ENCODE measurements at places on chromosomes 7 and 10.

DNA sequence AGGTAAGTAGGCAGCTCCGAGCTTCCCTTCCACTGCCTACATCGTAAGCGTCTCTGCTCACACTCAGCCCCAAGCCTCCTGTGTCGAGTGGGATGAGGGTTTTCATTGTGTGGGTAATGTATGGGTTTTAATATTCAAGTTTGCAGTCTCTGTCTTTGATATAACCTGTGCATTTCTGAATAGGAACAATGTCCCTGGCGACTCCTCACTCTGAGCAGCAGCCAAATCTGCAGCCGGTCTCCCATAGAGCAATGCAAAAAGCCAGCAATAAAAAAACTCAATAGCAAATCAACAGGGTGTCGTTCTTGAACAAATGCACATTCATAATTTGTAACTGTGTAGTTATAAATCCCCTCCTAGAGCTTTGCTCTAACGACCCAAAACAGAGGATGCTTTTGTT lies 33.4 kb downstream of the PPP1R17 start:
- DNase-seq: no peak

- DNase-seq: no peak
Observed at GRCh38 chr7:70763961-70764691, 367.8 kb upstream of the GALNT17 start.

GRCh38 chr7:53100091-53100490 lies 64.7 kb downstream of the POM121L12 start:
- DNase-seq: no peak

- DNase-seq: no peak
Observed at GRCh38 chr7:41916450-41916927, 213.6 kb upstream of the INHBA start.

- DNase-seq: no peak
Observed at GRCh38 chr7:13333371-13333770, 645.9 kb downstream of the ARL4A start.

DNA sequence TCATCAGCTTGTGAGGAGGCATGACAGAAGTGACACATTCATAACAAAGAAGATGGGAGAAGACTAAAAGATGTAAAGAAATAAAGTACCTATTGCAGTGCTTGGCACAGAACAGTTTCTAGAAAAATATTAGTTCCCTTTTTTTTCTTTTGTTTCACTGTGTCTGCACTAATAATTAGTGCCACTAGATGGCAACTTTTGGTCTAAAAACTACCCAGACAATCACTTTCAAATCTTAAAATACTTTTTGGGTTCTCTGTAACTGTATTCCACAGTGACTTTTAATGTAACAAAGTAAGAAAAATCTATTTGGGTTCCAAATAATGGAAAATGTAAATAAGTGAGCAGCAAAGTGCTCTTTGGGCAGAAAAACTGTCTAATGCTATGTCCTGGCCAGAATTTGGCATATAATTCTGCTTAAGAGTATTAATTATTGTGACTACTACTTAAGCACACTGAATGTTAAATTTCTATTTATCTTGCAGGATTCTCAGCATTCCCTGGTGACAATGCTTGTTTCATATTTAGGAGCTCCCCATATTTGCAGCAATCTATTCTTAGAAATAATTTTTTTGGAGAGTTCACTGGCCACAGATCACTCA lies 134.8 kb upstream of the KIF5B start:
- DNase-seq: no peak

DNA sequence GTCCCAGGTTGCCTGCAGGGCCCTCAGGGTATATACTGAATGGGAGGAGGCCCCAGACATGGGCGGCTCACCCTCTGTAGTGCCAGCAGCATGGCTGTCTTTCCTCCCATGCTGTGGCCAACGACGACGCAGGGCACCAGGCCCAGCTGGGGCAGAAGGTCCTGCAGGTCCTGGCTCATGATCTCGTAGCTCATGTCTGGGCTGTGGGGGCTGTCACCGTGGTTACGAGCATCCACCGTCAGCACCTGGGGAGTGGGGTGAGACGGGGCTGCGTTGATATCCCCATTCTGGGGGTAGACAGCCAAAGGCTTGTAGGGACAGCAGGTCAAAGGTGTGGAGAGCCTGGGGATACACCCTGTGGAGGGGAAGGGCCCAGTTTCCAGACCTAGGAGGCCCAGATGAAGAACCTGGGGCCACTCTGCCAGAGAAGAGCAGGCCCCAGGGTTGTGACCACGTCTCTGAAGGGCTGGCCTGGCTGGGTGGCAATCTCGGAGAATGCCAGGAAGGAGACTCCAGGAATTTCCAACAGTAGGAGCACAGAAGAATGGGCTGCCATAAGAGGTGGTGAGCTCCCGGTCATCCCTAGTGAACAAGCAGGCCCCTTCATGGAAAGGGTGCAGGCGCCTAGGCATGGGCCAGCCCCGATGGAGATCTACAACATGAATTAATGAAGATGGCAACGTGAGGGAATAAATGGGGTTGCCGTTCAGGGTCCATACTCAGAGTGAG lies 947 bp downstream of the ABHD11 start:
- no peak for DNase-seq

GRCh38 chr10:70344144-70344543 lies 38.3 kb downstream of the LRRC20 start:
- DNase-seq: no peak

- DNase-seq: no peak
Observed at GRCh38 chr7:104275900-104276299, 52.5 kb upstream of the LHFPL3 start.

DNA sequence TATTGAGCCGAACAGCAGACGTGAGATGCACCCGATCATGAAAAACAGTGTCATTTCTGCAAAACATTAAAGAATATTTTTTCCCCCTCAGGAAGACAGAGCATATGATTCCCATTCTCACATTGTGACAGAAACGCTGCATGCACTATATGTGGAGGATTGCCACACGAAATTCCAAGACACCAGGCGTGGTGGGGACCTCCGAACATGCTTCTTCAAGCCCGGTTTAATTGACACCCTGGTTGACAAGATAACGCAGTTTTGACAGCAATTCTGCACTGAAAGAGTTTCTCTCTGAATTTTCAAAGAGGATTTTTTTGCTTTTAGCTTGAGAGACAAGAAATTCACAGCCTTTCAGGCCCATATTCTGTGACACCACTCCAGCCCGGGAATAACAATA lies 442.8 kb upstream of the NRP1 start:
- DNase-seq: no peak

DNA sequence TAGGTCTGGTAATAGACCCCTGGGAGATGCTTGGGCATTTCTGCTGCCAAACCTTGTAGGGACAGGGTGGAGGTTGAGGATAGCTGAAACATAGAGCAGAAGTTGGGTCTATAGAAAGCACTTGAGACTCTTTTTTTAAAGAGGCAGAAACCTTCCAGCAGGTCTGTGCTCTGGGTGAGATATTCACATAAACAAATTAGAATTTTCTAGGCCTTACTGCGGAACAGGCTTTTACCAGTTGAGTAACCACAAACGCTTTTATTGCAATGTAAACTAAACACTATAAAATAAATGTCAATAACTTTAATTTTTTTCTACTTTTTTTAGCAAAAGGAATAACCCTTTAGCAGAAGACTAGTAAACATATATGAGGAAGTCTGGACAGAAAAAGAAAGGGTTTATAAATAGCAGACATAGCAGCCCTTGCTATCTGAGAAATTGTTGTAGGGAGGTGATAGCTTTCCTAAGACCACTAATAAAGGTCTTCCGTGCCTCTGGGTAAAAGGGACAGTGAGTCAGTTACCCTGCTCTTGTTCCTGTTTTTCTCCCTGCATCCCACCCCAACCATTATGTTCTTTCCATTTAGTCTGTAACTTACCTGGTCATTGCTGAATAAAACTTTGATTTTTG lies 38.7 kb downstream of the CACNB2 start:
- DNase-seq: no peak

- no peak for DNase-seq
Observed at GRCh38 chr10:48564466-48565160, 40.3 kb downstream of the ARHGAP22 start.

DNA sequence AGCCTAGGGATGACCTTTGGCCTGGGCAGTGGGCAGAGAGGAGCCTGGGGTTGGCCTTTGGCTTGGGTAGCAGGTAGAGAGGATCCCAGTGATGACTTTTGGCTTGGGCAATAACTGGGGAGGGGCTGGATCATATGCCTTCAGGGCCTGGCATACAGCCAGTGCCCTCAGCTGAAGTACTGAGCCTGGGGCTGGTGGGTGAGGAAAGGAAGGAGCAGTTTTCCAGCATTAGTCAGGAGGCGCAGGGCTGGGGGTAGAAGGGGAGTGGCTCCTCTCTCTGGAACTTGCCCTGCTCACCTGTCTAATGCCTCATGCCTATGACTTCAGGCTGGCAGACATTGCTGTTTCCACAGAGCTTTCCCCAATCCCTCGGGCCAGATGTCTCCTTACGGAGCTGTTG lies 15.2 kb upstream of the COMTD1 start:
- no peak for DNase-seq

GRCh38 chr10:51045871-51046270 lies 28.4 kb upstream of the PRKG1 start:
- no peak for DNase-seq
